ENCODE measurements at places on chromosomes 5 and 9. TPM values are rescaled to one million over a fixed set of nuclear protein-coding genes. Genes with fewer than 3 reads are reported as not detected.

GRCh38 chr5:139140591-139141071, 57.5 kb downstream of the SIL1 start:
- DNase-seq, result no peak

- no peak for DNase-seq
Measured at GRCh38 chr9:95268681-95269080, 48.8 kb downstream of the FANCC start.

DNA sequence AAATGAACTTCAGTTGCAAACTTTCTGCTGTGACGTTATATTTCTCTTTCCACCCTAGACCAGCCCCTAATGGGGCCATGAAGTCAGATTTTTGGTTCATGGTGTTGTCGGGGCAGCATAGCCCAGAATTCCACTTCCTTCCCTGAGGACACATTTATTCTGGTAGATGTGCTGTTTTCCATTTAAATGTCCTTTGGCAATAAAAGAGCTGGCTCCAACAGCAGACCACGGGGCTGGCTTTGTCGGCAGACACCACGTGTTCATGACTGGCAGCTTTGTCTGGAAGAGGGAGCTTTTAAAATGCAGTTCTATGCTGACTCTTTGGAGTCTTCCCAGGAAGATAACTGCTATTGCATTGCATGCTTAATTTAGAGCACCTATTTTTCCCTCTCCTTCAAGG, 17.6 kb upstream of the LCP2 start:
- DNase-seq, result peak; percentile 22

- no peak for DNase-seq
Measured at GRCh38 chr5:144210655-144211054, 40.0 kb downstream of the KCTD16 start.

GRCh38 chr5:38831909-38832308, 13.9 kb upstream of the OSMR start:
- DNase-seq, result peak; percentile 49

GRCh38 chr9:4147476-4148230, 152.2 kb downstream of the GLIS3 start:
- no peak for DNase-seq

DNA sequence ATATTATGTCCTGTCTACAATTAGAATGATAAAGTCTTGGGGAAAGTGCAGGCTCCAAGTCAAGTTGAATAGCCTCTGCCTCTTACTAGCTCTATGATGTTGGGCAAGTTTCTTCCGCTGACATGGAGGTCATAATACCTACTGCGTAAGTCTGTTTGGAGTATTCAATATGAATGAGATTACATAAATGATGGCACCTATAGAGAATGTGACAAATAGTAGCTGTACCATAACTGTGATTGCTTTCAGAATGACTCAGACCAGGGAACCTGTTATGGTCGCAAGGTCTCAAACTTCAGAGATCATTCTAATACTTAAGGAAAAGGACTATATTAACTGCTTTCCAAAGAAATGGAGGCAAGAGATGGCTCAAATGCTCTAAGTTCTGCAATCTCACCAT, 94.0 kb upstream of the ABCA1 start:
- no peak for DNase-seq

DNA sequence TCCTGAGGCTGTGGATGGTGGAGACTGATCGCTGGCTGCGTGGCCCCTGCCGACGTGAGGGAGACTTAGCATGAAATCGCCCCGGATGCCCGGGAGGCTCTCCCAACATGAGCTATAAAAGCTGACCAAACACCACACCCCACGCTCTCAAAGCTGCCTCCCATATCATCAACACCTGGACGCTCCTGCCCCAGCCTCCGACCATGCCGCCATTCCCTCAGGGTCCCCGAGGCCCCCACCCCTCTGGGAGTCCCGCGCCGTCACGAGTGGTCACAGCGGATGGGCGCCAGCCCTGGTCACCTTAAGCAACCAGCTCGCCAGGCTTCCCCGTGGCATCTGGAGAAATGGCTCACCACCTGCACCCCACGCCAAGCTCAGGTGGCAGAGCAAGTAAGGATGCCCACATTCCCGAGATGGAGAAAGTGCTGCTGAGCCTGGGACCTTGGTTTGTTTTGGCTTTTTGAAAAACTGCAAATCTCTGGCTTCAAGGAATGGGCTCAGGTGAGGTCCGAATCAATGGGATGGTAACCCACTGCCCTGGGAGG, 196.0 kb downstream of the MED10 start:
- no peak for DNase-seq

DNA sequence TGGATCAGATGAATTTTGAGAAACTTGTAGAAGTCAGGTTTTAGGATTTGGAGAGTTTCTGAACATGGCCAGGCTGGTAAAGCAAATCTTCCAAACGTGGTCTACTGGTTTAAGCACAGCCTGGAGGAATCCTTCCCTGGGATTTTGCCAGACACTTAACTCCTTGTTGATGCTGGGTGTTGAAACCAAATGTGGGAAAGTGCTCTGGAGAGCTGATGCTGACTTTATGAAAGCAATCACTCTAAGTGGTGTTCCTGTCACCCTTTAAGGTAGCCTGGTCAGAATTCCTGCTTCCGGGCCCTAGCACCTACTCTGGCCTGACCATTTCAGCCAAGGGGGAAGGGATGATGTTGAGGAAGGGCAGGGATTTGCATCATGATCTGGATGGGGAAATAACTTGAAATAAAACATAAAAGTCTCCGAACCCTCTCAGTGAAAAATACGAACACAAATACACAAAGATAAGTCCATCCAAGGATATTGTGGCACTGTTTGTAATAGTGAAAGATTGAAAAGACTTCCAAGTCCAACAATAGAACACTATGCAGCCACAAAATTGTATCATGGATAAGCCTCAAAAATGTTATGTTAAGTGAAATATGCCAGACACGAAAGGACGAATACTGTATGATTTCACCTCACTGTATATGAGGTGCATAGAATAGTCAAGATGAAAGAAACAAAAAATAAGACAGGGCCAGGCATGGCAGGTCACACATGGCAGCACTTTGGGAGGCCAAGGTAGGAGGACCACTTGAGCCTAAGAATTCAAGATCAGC, 57.7 kb downstream of the PDE6A start:
- peak; percentile 59 for DNase-seq

GRCh38 chr5:60147791-60148190, 254.3 kb upstream of the PDE4D start:
- DNase-seq, result no peak

GRCh38 chr9:121302786-121303185, 34.8 kb downstream of the GSN start:
- no peak for DNase-seq

GRCh38 chr5:85320495-85320894, 935.8 kb upstream of the EDIL3 start:
- DNase-seq, result no peak

- no peak for DNase-seq
Measured at GRCh38 chr5:59330680-59331079, 562.8 kb downstream of the PDE4D start.

DNA sequence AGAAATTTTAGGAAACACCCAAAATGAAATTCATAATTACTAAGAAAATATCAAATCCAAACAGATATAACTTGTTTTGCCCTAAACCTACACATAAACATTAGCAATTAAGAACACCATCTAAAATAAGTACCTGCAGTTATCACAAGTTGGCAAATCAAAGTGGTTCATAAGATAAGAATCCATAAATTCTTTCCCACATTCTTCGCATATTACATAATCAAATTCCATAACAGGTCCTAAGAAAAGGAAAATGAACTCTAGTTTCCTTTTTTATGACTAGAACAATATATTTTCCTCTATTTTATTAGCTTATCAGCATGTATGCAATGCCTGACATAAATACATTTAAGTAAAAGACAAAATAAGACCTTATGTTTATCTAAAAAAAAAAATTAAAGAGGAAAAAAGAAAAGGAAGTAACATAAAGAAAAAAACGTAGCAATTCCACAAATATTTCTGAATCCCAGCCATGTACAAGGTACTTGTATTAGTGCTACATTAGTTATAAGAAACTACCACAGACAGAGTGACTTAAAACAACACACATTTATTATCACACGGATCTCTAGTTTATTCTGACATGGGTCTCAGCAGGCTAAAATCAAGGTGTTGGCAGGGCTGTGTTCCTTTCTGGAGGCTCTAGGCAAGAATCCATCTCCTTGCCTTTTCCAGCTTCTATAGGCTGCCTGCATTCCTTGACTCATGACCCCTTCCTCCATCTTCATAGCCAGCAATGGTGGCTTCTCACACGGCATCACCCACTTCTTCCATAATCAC, 7.5 kb downstream of the XPA start:
- DNase-seq, result peak; percentile 69

DNA sequence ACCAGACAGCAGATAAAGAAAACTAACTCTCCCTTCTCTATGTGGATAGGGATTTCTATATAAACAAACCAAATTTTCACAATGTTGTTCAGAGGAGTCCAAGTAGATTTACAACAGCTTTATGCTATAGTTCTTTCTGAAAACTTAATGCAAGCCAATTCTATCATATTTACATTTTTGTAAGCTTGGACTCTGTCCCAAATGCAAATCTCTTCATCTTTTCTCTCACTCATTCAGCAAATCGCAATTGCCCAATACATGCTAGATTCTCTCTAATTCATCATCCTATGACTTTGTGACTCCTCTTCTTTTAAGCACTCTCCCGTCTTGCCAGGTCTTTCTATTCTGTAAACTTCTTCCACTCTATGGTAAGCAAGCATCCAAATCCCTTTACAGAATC, 39.1 kb upstream of the UGT3A2 start:
- no peak for DNase-seq

DNA sequence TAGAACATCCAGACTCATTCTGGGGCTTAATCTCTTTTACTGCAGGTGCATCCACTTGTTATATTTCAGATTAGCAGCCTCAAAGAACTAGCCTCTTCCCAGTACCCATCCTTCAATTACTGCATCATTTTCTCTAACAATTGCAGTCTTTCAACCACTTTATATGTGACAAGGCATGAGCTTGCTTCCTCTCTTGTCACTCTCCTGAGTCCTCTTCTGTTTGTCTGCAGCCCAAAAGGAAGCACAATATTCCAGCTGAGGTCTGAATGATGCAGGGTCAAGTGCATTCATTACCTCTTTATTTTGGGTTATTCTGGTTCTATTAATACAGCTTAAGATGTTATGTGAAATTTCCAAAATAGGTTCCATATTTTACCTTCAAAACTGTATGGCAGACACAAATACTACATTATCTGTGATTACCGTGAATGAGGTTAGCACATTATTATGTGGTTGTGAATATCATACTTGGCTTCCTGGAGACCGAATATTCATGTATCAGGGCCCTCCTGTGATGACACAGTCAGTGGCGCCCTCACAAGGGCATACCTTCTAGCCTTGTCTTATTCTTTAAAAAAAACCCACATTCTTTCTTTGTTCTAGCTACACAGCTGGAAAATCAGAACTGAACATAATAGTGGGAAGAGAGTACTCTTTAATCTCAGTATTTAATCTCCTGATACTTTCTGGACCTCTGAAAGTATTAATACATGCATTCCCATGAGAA, 323.8 kb downstream of the PDE4D start:
- DNase-seq, result no peak

GRCh38 chr9:111186021-111186530, 143.9 kb downstream of the OR2K2 start:
- no peak for DNase-seq

GRCh38 chr9:93139365-93140182, 5.5 kb upstream of the NINJ1 start:
- peak; percentile 15 for DNase-seq

GRCh38 chr9:4959031-4959430, 26.0 kb upstream of the JAK2 start:
- DNase-seq, result no peak

- no peak for DNase-seq
Measured at GRCh38 chr5:60521376-60522291, 178.3 kb downstream of the DEPDC1B start.

The PFN3 gene
- not detected for total RNA-seq

The VCP gene
- total RNA-seq, result 386 TPM

The NOXA1 gene
- total RNA-seq, result 1.7 TPM

The SLC34A3 gene
- total RNA-seq, result 1.6 TPM

The PCDHB6 gene
- 1.7 TPM for total RNA-seq

The PITX1 gene
- total RNA-seq, result 43.7 TPM

The TMEFF1 gene
- total RNA-seq, result 16.3 TPM

The TAF11L10 gene
- total RNA-seq, result not detected

The PCDHGB2 gene
- total RNA-seq, result 0.34 TPM

The C5 gene
- 11.5 TPM for total RNA-seq

All from A172 (cell line).